ENCODE measurements at places on chromosomes 3 and 15. TPM values are rescaled to one million over a fixed set of nuclear protein-coding genes. Genes with fewer than 3 reads are reported as not detected.

DNA sequence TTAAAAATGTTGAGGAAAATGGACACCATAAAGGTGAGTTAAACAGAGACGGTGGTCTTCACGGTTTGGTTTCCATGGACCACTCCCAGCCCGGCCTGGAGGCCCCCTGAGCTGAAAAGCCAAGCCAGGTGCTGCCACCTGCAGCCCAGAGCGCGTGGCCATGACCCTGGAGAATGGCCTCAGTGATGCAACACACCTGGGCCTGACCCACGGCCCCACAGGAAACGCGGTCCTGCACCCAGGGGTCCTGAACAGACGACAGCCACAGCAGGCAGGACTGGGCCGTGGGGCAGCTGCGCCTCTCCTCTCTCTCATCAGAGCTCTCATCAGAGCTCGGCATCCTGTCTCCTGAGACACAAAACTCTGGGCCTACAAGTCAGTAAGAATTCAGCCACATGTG is 64.1 kb downstream of the NIPA2 start:
- DNase-seq = no peak

The ABCF3 gene
- total RNA-seq = 35.0 TPM

DNA sequence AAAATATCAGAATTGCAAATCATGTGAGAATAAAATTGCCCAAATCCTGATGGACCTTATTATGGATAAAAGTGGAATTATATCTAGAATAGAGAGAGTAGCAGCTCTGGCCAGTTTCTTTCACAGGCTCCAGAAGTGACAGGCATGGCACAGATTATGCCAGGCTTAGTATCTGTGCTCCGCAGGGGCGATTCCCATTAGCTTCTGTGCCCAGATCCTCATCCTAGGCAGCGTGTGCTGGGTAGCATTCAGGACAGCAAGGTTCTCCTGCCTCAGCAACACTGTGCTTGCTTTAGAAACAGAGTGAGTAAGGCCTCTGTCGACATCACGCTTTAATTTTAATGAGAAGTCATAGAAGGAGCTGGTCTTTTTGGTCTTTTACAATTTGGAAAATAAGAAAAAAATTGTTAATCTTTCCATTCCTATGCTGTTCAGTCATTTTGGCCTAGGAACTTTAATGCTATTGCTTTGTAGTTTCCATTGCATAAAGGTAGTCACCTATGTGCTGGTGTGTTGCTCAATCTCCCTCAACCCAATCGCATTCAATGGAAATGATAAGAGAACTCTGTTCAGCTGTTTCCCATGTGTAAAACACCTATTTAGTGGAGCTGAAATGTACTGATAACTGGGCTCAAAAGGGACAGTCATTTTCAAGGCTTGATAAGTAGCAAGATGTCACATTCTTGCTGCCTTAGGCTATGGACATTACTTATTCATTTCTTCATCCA is 770.1 kb downstream of the AGBL1 start:
- DNase-seq = no peak

GRCh38 chr3:47781685-47782445 is at the start of gene SMARCC1:
SMARCC1 (minus strand) TSS chr3:47781893; CDS start chr3:47781797, 96 bp downstream.
- peak; percentile 97 for DNase-seq

The MESP2 gene
- total RNA-seq = 0.28 TPM

The CCR5 gene
- not detected for total RNA-seq
